CD4-positive, CD25-positive, alpha-beta regulatory T cell (primary cell): ENCODE measurements at places on chromosomes 11 and 22. TPM values are rescaled to one million over a fixed set of nuclear protein-coding genes. Genes with fewer than 3 reads are reported as not detected.

GRCh38 chr22:47288680-47289079 is 526.2 kb downstream of the TBC1D22A start:
- no peak for DNase-seq

DNA sequence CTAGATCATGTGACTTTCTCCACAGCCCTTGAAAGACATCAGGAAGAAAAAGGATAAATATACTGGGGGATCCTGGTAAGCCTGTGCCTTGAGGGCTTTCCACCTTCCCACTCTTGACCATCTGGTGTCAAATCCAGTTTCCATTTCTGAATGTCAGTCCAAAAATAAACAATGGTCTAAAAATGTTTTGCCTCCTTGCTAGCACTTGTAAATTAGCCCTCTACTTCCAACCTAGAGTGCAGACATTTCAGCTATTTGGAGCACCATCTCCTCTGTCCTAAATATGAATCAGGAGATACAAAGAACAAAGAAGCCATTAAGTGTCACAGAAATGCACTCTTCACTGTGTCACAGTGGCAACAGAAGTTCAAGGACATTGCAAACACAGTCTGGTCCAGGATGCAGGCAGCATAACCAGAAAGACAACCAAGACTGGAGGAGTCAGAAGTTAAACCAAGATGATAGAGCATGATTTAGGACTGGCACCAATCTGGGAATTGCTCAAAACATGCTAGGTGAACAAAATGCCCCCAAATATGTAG is 88.1 kb downstream of the CCDC34 start:
- no peak for DNase-seq

DNA sequence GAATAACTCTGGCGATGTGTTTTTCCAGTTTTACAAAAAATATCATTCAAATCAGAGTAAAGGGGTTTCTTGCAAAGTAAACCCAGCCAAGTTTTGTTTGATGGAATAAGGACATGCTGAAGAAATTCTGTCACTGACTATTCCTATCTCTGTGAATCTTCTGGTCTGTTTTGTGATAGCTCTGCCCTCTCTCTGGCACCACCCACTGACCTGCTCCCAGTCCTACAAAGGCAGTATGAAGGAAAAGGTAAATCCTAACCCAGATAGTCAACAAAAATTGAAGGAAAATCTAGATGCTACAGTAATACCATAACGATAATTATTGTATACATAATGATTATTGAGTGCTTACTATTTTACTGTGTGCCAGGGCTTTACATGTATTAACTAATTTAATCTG is 76.3 kb upstream of the TP53AIP1 start:
- DNase-seq = no peak

DNA sequence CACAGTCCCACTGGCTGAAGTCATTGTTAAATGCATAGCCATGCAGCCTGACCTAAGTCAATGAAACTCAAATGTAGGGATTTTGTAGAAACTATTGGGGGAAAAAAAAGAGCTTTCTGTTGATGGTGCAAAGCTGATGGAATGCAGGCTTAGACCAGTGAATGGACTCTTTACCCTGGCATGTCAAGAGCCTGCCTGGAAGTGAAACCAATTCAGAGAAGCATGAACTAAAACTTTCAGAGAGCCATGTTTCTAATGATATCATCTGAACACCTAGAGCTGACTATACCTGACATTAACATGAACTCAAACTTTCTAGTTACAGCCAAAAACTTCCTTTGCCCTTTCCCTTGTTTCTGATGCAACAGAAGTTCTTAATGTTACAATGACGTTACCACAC is 89.0 kb downstream of the APIP start:
- DNase-seq = no peak

DNA sequence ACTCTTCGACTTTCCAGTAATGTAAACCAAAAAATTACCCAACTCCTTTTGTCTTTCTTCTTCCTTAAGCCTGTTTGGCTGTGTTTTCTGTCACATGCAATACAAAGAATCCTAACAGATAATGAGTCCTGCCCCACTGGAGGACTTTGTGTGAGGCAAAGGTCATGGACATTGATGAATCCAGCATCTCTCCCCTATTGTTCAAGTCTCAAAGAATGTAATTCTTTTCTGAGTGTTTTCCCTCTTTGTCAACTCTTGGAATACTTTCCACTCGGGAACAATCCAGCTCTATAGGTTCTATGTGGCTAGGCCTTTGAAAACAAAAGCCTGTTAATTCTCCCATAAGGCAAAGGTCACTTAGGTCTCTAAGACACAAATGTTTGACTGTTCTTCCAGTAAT is 100.7 kb downstream of the FAR1 start:
- DNase-seq = no peak

The ARHGAP8 gene
- total RNA-seq = 2.6 TPM

DNA sequence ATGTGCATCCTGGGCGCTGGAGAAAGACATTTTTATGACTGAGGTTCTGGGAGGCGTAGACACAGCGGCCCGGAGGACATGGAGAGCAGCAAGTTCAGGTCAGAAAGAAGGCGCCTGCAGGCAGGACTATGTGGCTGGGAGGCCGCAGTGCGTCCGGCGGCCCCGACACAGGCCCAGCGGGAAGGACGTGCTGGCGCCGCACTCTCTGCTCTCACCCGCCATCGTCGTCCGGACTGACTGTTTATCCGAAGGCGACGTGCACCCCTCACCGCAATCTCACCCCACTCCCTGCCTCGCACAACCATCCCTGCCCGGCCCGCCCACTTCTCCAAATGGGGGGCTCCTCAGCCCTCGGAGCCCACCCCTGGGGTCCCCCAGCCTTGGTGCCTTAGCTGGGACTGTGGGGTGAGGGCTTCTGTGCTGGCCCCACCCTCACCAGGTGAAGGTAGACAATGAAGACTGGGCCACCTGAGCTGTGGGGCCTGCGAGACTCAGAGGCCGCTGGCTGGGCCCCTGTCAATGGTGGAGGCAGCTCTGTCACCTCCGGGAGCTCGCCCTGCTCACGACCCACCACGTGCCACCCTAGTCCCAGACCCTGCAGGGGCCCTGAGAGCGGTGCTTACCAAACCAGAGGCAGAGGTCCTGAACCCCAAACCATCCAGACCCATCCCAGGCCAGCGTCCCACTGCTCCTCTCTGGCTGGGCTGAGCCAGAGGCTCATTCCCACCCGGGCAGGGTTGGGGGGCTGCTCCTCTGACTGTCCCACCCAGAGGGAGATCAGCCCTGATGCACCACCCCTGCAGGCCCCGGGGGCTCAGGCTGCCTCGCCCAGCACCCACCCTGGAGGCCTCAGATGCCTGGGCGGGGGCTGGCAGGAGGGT is 16.2 kb upstream of the MUC5B start:
- no peak for DNase-seq

DNA sequence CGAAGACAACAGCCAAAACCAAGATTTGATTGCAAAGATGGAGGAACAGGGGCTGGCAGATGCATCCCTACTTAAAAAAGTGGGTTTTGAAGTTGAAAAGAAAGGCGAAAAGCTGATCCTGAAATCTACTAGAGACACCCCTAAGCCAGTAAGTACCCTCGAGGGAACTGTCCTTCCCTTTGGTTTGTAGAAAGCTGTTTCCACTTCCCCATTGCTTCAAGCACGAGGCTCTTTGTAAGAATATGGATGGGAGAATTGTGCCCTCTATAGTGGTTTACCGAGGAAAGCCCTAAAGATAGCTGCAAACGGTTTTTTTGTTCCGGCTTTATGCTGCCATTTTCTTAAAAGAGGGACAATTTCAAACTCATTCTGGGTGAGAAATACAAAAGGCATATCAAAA is 133.9 kb downstream of the WNT7B start:
- no peak for DNase-seq

- no peak for DNase-seq
Measured at GRCh38 chr11:2426826-2427521, 17.3 kb downstream of the TRPM5 start.

The DLG2 gene
- 2.0 TPM for total RNA-seq
